Stimulated activated CD4-positive, alpha-beta T cell treated with anti-CD3 and anti-CD28 coated beads, Interleukin-1b, Interleukin-23, amount 100 ng/mL, for 1 hour (primary cell): ENCODE measurements at places on chromosomes 4 and X.

DNA sequence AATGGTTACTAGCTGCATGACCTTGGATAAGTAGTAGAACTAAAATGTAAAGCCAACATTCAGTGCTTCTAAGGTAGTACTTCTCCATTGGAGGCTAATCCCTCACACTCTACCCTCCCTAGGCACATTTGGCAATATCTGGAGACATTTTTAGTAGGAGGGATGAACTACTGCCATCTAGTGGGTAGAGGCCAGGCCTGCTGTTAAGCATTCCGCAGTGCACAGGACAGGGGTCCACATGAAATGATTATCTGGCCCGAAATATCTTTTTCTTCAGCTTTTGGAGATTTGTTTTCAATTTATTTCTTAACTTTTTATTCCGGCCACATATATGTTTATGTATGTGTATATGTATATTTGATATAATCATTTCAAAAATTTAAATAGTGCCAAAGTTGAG lies 36.0 kb upstream of the SPANXC start:
- no peak for DNase-seq

- DNase-seq, result no peak
These were observed 81.9 kb downstream of the PDLIM5 start for GRCh38 chr4:94533405-94534223.

- no peak for DNase-seq
These were observed 200.4 kb upstream of the PITX2 start for GRCh38 chr4:110823251-110823650.

DNA sequence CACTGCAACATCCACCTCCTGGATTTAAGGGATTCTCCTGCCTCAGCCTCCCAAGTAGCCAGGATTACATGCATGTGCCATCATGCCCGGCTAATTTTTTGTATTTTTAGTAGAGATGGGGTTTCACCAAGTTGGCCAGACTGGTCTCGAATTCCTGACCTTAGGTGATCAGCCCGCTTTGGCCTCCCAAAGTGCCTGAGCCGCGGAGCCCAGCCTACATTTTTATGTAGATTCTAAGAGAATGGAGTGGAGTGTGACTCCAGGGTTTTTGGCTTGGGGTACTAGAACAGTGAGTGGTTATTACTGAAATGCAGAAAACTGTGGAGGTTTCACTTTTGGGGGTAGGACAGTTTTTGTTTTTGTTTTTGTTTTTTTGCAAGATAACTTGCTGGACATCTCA lies 806.0 kb downstream of the ADGRL3 start:
- no peak for DNase-seq

DNA sequence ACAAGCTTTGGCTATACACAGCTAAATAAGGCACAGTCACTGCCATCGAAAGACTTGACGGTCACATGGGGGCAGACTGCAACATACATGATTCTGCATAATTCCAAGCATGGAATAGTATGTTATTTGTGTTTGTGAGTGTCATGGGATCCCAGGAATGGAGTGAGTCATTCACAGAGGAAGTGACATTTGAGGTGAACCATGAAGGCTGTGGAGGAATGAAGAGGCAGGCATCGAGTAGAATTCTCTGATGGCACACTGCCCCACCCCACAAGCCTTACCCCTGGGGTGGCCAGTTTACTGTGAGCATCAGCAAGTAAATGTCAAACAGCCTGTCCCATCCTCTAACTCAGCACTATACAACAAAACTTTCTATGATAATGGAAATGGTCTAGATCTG lies 619.7 kb downstream of the MID1IP1 start:
- DNase-seq, result no peak

GRCh38 chr4:108592674-108592986 lies 27.7 kb upstream of the RPL34 start:
- DNase-seq, result no peak

DNA sequence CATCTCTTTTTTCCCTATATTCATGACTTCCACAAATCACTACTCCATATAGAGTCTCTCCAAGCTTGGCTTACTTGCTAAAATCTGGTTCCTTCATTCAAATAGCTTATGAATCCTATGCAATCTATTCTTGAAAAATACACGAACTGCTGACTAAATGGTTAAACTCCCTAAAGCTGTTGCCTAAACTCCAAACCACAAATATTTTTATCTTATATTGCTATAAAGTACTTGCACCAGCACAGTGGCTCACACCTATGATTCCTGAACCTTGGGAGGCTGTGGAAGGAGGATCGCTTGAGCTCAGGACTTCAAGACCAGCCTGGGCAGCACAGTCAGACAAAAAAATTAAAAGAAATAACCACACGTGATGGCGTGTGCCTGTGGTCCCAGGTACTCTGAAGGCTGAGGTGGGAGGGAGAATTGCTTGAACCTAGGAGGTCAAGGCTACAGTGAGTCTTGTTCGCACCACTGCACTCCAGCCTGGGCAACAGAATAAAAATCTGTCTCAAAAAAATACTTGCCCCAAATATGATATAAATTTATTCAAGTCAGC lies 2.2 kb downstream of the FBXO8 start:
- DNase-seq, result no peak

DNA sequence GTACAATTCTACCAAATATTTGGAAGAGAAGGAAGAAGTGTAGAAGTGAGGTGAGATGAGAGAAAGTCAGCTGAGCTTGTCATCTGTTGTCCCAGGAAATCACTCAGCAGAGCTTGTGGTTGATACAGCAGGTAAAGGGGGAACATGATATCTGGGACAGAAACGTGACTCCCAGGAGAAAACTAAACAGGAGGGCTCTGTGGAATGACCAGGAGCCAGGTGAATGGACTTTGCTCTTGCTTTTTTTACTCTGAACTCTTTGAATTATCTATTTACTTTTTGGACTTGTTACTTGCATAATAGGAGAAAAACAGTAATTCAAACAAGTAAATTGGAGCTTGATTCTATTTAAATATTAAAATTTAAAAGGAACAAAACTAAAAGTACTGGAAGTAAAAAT lies 555.6 kb upstream of the FRG1 start:
- no peak for DNase-seq

DNA sequence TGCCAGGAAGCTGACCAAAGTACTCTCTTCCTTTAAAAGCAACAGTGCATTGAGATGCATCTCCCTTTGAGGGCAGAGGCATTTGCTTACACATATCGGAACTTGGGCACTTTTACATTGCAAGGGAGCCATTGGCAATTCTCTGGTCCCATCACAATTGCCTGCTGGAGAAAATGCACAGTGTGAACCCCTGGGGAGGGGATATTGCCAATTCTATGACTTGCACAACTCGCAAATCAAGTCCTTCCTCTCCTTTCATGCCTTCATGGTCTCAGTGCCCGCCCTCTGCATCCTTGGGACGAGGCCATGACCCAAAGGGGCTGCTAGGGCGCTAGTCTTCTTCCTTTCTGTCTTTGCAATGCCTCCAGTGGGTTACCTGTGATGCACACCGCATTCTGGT lies 14.9 kb upstream of the PDZD4 start:
- DNase-seq, result no peak

- no peak for DNase-seq
These were observed 600 bp downstream of the POU3F4 start for GRCh38 chrX:83508526-83509253.

DNA sequence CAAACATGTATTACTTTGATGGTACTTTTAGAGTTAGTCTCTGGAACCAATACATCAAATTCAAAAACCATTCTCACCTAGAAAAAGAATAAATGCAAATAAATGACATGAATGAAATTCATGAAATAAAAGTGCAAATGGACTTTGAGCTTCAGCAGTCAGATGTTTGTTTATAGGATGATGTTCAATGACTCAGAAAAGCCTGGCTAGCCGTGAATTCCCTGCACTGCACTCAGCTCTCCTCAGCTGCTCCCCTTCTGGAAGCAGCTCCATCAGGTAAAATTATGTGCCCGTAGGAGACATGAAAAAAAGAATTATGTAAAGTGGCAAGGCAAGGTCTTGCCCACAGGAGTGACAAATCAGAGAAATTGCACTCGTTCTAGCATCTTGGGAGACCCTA lies 390.6 kb downstream of the GPM6A start:
- no peak for DNase-seq

- no peak for DNase-seq
These were observed 3.0 kb upstream of the CITED1 start for GRCh38 chrX:72308566-72309296.

GRCh38 chr4:2042204-2042946 lies 16.8 kb upstream of the NAT8L start:
- no peak for DNase-seq

DNA sequence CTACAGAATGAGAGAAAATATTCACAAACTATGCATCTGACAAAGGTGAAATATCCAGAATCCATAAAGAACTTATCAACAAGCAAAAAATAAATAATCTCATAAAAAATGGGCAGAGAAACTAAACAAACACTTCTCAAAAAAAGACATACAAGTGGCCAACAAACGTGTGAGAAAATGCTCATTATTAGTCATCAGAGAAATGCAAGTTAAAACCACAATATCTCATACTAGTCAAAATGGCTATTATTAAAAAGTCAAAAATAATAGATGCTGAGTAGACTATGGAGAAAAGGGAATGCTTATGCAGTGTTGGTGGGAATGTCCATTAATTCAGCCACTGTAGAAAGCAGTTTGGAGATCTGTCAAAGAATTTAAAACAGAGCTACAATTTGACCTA lies 533.3 kb downstream of the TMA16 start:
- no peak for DNase-seq

DNA sequence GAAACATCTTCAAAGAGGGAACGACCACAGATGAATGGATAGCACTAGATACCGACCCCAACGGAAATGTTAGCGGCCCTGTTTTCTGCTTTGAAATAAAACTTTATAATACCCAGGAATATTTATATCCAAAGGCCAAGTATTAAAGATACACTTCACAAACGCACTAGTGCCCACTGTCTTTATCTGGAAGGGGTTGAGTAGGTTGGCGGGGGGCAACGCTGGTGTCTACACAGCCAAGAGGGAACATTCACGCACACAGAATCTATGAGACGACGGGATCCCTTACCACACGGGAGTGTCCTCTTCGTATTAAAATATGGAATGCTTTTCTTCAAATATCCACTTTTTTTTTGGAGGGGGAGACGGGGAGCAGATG lies 3.3 kb downstream of the HAND2 start:
- DNase-seq, result no peak

DNA sequence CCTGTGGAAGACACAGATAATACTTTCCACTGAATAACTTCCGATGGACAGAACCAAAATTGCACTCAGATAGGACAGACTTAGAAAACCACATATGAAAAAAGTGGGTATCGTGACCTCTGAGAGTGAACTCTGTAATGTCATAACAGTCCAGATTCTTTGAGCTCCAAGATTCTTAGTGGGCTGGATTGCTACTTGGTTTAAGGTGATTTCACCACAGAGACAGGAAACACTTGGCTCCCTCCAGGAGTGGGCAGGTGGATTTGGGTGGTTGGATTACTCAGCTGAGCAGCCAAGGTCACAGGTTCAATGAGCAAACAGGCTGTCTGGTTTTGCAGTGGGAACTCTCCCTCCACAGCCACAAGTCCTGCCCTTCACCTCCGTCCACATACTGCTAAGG lies 126.0 kb downstream of the AFAP1 start:
- DNase-seq, result no peak

- DNase-seq, result no peak
These were observed 632.4 kb upstream of the BOD1L1 start for GRCh38 chr4:14259936-14260335.

- no peak for DNase-seq
These were observed 128.8 kb downstream of the RAB28 start for GRCh38 chr4:13355111-13355880.

- DNase-seq, result no peak
These were observed 60.2 kb downstream of the KCNIP4 start for GRCh38 chr4:21888195-21888976.

GRCh38 chrX:123698979-123699520 lies 33.8 kb downstream of the THOC2 start:
- DNase-seq, result no peak

DNA sequence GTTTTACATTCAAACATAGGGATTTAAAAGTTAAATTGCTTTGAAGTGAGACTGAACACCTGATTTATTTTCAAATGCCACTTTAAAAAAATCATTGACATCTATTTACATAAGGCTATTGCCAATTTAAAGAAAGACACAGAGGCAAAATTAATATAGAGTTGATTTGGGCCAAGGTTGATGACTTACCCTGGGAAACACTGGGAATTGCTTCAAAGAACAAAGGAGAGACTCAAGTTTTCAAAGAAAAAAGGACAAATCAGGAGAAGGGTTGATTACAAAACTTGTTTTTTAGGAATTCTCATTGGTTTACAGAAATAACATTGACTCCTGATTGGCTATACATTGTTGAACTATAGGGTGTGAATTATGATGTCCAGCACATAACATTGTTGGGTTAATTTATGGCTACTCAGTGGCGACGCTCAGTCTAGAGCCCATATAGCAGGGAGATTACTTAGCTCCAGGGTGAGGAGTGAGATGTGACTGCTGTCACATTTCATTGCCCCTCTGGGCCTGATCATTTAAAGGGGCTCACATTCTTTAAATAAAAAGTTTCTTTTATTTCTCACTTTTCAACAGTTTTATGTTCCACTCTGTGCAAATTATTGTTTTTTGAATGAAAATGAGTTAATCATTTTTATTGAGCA lies 184.6 kb downstream of the SPATA18 start:
- no peak for DNase-seq
